ENCODE measurements at places on chromosomes 3 and 15.

DNA sequence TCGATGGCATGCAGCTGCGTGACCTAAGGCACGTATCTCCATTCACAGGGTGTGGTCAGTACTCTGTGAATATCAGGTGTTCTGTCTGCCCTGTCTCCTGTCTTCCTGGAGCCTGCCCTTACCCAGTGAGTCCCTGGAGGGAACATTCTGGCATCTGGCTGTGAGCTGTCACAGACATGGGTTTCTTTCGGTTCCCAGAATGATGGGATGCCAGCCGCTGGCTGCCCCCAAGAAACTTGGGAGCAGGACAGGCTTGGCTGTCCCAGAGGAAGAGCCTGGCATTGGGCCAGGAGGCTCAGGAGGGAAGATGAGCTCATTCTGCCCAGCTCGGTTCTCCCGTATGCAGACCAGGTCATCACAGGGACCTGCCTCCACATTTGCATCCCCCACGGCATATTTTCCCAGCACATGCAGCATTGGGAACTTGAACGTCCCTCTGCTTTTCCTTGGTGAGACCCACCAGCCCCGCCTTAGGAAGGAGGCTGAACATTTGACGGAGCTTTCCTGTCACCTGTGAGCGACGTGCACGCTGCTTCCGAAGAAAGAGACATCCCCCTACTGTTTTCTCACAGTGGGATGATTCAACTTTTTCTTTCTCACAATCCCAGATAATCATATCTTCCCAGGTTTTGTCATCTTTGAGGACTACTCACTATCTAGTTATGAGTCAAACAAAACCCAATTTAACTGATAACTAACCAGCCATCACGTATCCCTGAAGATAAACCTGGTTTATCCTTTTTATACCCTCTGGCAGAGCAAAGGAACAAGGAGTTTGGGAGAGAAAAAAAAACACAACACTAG is 22.0 kb upstream of the PGPEP1L start:
- DNase-seq: no peak

DNA sequence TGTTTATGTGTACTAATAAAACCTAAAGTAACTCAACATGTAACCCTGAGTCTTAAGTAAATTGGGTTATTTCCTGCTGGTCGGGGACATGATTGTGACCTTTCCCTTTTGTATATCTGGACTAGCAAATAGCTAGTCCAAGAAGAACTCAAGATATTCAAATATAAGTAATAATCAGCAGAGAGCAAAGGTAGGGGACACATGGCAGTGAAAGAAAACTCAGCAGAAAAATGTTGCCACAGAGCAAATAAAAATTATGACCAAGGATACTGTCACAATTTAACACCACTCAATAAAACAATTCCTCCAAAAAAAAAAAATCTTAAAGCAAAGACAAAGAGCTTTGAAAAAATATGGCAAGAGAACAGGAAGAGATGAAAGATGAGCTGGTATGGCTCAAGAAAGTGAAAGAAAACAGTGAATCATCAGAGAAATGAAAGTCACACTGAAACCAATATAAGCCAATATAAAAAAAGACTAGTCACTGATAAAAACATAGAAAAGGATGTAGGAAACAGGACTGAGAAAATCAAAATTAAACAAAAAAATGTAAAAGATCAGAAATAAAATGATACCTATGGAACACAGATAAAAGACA is 43.4 kb downstream of the HLTF start:
- DNase-seq: no peak

- peak; percentile 30 for DNase-seq
These were observed 10.4 kb downstream of the GOLM2 start for GRCh38 chr15:44298878-44299277.

DNA sequence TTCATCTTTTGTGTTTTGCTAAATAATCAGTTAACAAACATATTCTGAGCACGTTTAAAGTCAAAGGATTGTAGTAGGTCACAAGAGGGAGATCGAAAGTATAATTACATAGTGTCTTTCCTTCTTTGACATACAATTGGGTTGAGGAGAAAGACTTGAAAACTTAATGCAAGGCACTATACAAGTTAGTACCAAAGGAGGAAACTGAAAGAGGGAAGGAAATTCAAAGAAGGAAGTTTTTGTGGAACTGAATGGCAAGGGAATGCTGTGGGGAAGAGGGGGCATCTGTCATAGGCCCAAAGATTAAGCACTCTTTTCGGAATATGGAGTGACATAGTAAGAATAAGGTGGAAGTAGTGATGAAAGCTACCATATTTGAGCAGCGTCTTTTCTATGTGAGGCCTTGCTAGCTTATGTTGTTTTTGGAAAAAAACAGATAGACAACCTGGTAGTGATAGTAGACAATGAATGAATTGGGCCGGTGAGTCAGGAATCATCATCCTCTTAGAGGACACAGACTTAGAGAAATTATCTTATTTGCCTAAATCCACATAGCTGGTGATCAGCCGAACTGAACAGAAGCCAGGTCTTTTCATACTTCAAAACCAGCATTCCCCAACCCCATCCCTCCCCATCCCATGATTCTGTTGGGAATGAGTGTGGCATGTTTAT is 10.2 kb downstream of the MBNL1 start:
- no peak for DNase-seq

- DNase-seq: no peak
These were observed 45.6 kb downstream of the FNDC3B start for GRCh38 chr3:172084871-172085556.

DNA sequence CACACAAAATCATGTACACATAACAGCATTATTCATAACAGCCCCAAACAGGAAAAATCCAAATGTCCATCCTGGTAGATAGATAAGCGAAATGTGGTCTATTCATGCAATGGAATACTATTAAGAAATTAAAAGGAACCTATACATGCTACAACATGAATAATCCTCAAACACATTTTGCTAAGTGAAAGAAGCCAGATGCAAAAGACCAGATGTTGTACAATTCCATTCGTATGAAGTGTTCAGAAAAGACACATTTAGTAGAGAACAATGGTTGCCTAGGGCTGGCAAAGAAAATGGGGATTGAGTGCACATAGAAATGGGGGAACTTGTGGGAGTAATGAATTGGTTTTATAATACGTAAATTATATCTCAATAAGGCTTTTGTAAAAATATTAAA is 182.3 kb downstream of the EBLN2 start:
- no peak for DNase-seq

GRCh38 chr15:65902373-65902772 is 33.1 kb downstream of the RAB11A start:
- DNase-seq: peak; percentile 56

DNA sequence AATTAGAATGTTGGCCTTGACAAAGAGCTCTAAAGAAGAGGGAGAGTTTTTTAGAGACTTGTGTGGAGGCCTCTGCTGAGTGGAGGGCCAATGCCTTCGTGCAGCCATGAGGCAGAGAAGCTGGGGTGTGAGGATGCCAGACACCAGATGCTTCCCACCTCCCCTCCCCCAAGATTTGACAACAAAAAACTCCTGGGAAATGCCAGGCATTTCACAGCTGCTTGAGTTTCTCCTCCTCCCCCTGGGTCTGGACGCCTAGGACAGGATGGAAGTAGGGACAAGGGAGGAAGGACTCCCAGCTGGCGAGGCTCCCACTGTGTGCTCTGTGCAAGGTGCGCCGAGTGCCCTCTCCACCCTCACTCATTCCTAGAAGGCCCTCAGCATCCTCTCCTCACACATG is 20.1 kb downstream of the TGM4 start:
- no peak for DNase-seq

GRCh38 chr3:192570315-192570714 is 157.0 kb downstream of the FGF12 start:
- no peak for DNase-seq

- DNase-seq: no peak
These were observed 28.9 kb upstream of the LPP start for GRCh38 chr3:188125076-188125475.

GRCh38 chr3:8767667-8768363 is 1.6 kb downstream of the OXTR start:
- DNase-seq: peak; percentile 11

GRCh38 chr15:68966996-68967395 is 36.7 kb downstream of the SPESP1 start:
- no peak for DNase-seq

DNA sequence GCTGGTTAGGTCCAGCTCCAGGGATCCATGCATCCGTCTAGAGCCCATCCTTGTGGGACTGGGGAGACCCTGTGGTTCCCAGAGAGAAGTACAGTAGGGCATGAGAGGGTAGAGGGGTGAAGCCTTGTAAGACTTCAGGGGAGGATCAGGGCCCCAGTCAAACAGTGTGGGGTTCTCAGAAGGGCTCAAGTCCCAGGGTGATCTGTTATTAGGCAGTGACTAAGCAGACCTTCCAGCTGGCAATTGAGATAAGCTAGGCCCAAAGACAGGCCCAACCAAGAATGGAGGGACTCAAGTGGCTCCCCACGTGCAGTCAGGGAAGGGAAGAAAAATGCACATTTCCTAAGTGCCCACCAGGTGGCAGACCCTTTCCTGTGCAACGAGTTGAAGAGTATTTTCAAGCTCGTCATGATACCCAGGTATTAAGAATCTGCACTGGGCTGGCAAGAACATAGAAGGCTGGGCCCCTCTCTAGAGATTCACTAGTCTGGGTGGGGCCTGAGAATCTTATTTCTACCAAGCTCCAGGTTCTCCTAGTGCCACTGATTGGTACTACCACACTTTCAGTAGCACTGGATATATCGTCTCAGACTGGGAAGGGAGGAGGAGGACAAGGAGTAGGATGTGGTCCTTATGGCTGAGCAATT is 240.8 kb downstream of the NR1D2 start:
- peak; percentile 100 for DNase-seq

GRCh38 chr3:81152156-81152555 is 609.3 kb downstream of the GBE1 start:
- no peak for DNase-seq

DNA sequence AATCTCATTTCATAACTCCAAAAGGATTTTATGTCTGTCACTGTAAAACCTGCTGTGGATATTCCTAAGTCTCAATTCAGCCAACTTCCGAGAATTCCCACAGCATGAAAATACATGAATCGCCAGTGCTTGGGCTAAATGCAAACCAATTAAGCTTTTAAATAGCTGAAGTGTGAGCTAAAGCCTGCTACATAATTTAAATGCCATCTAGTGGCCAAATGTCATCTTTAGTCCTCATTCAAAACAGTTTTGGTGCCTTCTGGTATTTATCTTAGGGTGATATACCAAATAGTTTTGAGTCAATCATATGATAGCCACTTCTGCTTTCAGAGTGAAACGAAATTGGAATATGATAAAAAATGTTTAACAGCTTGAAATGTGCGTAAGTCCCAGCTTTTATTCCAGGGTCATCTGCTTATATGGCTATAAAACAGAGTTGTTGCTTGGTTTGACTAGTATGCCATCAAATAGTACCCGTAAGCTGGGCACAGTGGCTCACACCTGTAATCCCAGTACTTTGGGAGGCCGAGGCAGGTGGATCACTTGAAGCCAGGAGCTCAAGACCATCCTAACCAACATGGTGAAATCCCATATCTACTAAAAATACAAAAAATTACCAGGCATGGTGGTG is 41.8 kb upstream of the CCNL1 start:
- peak; percentile 62 for DNase-seq

- no peak for DNase-seq
These were observed 47.5 kb upstream of the GBE1 start for GRCh38 chr3:81808900-81809299.

- DNase-seq: no peak
These were observed 31.6 kb downstream of the BTD start for GRCh38 chr3:15633159-15633558.

DNA sequence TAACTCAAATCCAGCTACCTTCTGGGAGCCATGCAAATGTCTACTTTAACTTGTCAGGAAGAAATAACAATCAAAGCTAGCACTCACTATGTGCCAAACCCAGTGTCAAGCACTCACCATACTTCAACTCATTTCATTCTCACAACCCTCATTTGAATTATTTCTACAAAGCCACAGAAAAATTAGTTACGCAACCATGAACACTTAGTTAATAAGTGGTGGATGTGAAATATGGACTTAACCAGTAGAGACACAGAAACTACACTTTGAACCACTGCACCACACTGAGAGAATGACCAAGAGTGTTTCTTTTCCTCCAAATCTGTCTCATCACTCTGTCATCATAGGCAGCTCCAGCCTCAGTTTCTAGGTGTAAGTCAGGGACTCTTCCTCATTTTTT is 91.0 kb upstream of the MBNL1 start:
- no peak for DNase-seq

DNA sequence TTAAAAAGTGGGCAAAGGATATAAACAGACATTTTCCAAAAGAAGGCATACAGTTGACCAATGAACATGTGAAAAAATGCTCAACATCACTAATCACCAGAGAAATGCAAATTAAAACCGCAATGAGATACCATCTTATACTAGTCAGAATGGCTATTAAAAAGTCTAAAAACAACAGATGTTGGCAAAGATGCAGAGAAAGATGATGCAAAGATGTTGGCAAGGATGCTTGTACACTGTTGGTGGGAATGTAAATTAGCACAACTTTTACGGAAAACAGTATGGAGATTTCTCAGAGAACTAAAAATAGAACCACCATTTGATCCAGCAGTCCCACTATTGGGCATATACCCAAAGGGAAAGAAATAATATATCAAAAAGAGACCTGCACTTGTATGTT is 53.5 kb downstream of the TLNRD1 start:
- DNase-seq: no peak

- DNase-seq: peak; percentile 43
These were observed 13.2 kb downstream of the TNIK start for GRCh38 chr3:171446801-171447578.

DNA sequence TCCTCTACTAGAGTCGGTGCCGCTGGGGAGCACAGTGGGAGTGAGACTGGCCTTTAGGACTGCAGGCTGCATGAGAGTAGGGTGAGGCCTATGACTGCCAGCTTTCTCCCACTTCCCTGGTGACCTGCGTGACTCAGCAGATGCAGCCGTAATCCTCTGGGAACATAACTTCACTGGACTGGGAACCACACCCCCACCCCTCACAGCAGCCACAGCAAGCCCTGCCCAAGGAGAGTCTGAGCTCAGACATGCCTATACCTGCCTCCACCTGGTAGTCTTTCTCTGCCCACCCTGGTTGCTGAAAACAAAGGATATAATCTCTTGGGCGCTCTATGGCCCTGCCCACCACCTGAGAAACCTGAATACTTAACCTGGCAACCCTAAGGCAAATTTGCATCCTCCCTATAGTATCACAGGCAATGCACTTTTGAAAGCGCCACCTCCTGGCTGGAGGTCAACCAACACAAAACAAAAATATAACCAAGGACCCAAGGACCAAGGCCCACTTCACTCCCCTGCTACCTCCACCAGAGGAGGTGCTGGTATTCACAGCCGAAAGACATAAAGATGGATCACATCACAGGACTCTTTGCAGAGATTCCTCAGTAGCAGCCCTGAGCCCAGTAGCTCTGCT is 308.9 kb downstream of the CTNNB1 start:
- DNase-seq: no peak

DNA sequence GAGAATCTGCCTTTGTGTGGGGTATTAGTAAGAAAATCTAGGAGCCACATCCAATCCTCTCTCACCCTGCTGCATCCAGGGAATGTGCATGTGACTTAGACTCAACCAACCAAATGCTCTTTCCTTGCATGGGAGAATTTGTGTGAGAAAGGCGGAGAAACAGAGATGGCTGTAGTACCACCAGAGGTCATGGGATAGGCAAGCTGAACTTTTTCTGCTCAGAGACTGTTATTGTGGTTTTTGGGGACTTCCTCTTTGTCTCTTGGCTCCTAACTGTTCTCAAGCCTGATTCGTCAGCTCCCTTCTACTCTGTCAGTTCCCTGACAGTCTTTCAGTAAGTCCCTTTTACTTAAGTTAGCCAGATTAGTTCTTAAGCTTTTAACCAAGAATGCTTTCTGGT is 2.6 kb upstream of the ZSCAN2 start:
- DNase-seq: peak; percentile 75

GRCh38 chr15:93131485-93132095 is 42.6 kb upstream of the RGMA start:
- DNase-seq: no peak

GRCh38 chr15:33028495-33028894 is 166.0 kb downstream of the FMN1 start:
- no peak for DNase-seq
